Eye (tissue), 1 donor: ENCODE measurements at places on chromosomes 1 and 21.

- no peak for DNase-seq
Observed at GRCh38 chr21:28160378-28160777, 832.3 kb downstream of the LTN1 start.

DNA sequence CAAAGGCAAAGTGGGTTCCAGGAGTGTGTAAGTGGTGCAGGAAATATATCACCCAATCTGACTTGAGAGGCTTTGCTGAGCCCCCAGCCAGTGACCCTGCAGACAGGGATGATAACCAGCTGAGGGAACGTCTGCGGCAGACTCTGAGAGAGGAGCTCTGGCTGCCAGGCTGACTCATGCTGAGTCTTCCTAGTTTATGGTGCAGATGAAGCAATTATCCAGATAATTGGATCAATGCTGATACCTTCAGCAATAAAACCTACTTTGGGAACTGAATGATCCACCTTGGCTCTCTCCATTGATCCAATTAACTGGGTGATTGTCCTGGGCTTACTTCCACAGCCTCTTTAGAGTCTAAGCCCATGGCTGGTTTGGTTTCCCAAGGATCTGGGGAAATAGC, 7.3 kb downstream of the C8B start:
- no peak for DNase-seq

DNA sequence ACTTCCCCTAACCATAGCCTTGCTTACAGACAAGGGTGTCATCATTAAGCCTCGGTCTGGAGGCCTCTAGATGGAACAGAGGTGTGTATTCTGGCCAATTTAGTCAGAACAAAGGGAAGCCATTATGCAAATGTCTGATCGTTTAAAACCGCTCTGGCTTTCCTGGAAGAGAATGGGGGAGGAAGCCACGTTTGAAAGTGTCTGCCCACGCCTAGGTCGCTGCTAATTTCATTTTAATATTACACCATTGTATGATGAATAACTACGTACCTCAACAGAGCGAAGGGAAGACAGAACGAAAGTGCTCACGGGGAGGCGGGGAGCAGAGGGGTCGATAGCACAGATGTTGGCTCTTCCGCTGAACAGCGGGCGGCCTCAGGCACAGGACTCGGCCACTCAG, 41.1 kb upstream of the CSF3R start:
- DNase-seq = no peak

DNA sequence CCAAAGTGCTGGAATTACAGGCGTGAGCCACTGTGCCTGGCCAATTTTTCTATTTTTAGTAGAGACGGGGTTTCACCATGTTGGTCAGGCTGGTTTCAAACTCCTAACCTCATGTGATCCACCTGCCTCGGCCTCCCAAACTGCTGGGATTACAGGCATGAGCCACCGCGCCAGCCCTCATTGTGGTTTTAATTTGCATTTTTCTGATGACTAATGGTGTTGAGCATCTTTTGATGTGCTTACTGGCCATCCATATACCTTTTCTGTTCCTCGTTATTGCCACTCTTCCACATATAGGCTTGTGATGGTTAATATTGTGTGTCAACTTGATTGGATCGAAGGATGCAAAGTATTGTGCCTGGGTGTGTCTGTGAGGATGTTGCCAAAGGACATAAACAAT, 17.4 kb upstream of the ENAH start:
- no peak for DNase-seq

- DNase-seq = no peak
Observed at GRCh38 chr1:53657891-53658396, 81.0 kb downstream of the GLIS1 start.

- DNase-seq = no peak
Observed at GRCh38 chr1:11157867-11158266, 31.3 kb upstream of the ANGPTL7 start.

DNA sequence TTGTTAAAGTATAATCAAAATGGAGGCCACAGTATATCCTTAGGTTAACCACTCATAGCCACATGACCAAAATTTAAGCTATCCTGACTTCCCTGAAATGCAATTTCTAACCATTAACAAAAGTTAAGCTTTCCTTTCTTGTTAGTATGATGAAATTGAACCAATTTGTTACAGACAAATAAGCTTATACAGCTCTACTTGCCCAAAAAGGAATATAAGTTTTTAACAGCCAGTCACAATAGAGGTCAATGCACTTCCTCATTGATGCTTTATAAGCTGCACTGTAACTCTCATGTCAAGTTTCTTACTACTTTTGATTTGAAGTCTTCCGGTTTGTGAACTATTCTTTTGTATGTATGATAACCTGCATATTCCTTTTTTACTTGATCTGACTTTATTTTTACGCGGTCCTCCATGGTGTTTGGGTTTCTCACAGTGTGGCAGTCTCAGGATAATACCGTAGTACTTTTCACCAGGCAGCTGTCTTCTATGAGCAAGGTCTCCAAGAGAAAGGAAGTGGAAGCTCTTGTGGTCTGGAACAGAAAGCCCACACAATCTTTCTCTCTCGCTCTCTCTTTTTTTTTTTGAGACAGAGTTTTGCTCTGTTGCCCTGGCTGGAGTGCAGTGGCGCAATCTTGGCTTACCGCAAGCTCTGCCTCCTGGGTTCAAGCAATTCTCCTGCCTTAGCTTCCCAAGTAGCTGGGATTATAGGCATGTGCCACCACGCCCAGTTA, 331.6 kb downstream of the SRGAP2C start:
- DNase-seq = no peak
